Cardiac fibroblast (primary cell): ENCODE measurements at places on chromosomes 7 and 10.
A peak's percentile ranks its signal among the peaks of the same experiment; 100 is the strongest.

- DNase-seq: no peak
These were observed 102.5 kb upstream of the CELF2 start for GRCh38 chr10:10915215-10915614.

- DNase-seq: no peak
These were observed 113.7 kb downstream of the EGFR start for GRCh38 chr7:55132550-55132889.

- DNase-seq: peak; percentile 85
These were observed 23.2 kb upstream of the ZNF32 start for GRCh38 chr10:43671659-43672531.

- DNase-seq: no peak
These were observed 571.0 kb downstream of the SH2D4B start for GRCh38 chr10:81108516-81109199.

GRCh38 chr10:47078393-47079203 is 167.4 kb downstream of the PTPN20 start:
- no peak for DNase-seq

- peak; percentile 89 for DNase-seq
These were observed 145.7 kb upstream of the RHEB start for GRCh38 chr7:151665368-151665767.

DNA sequence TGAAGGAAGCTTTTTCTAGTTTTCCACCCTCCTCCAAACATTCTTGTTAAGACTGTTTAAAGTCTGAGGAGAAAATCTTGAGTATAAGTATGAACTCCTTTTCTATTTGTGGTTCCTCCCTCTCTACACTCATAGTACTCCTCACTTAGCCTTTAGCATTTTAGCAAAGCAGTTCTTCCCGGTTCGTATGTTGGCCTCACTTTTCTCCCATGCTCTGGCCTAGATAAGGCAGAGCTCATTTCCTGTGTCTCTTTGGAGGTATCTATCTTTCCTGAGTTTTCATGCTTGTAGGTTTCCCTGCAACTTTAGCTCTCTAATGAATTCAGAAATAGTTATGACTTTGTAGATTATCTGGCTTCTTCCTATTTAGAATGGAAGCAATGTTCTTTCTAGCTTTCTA is 5.9 kb upstream of the OR2F1 start:
- no peak for DNase-seq

DNA sequence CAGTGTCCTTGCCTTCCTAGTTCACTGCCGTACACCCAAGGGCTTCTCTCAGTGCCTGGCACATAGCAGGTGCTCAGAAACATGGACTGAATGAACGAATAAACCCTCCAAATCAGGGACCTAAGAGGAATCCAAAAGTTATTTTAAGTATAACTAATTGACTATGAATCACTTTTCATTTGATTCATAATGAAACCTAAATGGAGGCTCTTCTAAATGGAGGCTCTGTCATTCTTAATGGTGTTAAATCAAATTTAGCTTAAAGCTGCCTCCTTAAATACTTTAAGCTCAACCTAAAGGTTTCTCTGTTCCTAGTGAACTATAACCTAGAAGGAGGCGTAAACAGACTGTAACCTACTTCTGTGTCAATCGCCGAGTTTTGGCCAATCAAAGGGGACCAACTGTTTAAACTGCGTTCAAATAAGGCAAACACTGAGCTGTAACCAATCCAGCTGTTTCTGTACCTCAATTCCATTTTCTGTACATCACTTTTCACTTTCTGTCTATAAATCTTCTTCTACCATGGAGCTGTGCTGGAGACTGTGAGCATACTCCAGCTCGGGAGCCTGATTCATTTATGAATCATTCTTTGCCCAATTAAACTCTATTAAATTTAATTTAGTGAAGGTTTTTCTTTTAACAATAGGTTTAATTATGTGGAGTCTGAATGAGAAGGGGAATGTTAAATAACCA is 11.0 kb downstream of the PYROXD2 start:
- DNase-seq: no peak

- no peak for DNase-seq
These were observed 139.1 kb upstream of the CSTF2T start for GRCh38 chr10:51838471-51838870.

DNA sequence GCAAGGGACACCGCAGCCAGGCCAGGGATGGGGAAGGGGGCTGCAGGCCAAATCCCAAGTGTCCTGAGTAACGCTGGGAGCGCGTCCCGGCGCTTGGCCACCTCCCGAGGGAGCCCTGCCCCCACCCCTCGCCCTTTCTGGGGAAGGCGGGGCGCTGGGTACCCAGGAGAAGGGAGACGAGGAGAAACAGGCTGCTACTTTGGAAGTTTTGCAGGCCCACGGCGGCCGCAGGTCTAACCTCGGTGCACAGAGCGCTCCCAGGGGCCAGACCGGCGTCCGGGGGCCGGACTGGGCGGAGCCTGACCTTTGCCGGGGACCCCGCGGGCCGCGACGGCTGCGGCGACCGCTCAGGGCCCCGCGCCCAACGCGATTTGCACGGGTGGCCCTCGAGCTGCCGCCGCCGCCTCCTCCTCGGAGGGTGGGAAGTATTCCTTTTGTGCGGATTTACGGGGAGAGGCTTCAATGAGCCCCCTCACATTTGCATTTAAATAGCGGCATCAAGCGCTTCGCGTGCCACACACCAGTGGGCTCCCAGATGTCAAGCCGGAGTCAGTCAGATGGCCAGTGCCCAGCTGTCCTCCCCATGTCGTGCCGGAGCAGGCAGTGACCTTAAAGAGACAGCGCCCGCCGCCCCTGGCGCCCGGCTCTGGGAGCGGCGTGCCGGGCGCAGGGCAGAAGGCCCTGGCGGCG is 3.0 kb upstream of the EBF3 start:
- DNase-seq: no peak

DNA sequence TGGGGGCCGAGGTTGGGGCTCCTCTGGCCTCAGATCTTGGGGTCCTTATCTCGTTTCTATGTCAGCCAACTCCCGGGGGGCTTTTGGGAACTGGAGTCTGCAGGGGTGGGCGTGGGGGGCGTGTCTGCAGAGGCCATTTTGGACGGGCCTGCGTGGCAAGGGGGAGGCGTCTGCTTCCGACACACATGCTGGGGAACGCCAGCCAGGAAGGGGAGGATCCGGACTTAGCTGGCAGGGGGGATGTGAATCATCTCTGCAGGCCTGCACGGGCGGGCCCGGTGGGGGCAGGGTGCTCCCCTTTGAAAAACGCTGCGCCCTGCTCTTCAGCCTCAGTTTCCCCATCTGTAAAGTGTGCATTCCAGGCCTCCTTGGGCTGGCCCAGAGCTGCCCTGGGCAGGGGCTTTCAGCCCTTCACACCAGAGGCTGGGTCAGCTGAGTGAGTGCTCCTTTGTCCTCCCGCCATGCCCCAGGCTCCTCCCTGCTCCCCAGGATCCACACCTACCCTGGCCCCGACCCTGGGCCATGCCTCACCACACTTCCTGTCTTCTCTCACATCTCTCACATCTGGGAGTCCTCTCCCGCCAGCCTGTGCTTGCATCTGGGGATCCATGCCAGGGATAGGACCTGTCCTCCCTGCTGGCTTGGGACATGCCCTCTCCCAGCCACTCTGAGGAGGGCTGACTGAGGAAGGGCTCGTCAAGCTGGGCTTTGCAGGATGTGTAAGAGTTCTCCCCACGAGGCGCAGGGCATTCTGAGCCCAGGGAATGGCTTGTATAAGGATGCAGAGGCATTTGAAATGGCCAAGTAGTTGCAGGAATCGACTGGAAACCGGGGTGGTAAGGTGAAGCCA is 172.6 kb upstream of the TNRC18 start:
- DNase-seq: peak; percentile 94

DNA sequence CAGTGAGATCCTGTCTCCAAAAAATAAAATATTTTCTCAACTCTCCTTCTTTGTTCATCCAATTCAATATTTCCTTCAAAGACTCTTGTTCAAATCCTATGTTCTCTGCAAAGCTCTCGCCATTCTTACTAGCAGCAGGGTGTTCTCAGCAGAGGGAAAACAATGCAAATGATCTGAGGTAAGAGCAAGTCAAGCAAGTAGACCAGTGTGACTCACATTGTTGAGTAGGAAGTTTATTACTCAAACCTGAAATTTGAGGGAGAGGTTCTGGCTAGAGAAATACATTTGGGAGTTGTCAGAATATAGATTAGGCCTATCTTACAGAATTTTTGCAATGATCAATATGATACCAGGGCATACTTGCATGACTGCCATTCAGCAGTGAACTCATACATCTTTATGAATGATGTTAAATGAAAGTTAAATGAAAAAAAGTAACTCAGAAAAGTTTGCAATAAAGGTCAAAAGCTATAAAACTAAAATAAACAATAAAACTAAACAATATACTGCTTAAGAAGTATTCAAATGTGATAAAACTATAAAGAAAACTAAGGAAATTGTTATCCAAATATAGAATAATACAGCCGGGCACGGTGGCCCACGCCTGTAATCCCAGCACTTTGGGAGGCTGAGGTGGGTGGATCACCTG is 5.8 kb downstream of the IDE start:
- DNase-seq: peak; percentile 75

DNA sequence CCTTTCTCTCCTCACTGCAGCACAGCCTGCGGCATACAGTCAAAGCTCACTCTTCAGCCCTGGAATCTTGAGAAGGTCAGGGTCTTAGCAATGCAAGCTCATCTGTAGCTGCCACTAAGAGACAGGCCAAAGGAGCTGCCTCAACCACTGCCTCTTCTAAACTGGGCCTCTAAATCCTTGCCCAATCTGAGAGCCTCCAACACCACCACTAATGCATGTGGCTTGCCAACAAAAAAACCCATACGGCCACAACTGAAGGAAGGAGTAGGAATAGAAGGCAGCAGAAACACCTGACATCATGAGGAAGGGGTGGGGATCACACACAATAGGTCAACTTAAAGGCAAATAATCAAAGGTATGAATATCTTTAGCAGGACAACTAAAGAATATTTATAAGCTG is 183.8 kb downstream of the SRPK2 start:
- no peak for DNase-seq

DNA sequence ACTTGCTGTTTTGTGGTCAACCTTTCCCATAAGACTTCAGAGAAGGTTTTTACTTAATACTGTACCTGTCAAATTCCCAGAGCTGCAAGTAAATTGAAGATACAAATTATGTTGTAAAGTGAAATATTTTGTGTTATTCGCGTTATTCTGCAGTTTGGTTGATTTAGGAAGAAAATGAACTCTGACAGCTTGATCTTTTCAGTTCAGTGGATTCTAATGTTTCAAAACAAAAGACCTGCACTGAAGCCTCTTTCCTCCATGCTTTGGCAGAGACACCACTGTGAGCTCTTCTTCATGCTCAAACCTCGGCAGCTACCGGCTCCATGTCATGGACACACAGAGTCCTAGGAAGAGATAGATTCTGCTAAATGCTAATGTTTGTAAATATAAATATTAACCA is 75.7 kb upstream of the INSYN2A start:
- no peak for DNase-seq

GRCh38 chr10:27644307-27644939 is 101.2 kb downstream of the MKX start:
- peak; percentile 5 for DNase-seq

DNA sequence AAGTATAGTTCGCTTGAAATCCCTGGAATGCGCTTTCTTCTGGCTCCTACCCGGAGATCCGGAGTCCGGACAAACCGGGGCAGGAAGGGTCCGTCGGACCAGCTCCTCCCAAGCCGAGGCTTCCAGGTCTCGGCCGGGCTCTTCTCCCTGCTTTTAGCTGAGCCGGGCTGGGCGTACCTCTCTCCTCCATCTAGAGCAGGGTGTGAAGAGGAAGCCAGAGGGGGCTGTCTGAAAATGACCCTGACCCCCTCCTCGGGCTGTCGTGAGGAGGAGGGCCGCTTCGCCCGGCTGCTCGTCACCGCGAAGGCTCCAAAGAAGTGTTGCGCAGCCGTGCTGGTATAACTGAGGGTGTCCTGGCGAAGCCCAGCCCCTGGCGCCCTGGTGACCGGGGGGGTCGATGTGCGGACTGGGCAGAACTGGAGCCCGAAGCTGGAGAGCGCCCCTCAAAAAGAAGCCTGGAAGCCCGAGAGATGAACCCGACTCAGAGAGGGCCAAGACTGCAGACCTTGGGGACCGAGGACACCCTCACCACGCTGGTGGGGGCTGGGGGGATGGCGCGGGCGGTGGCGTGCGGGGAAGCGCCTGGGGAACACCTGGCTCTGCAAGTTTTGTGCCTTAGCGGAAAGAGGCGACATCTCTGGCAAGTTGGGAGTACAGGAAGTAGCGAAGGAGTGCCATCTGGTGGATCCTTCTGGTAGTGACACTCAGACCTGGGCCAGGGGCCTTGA is 5.7 kb downstream of the KAZALD1 start:
- DNase-seq: peak; percentile 85

GRCh38 chr10:44071479-44071878 is 313.4 kb downstream of the CXCL12 start:
- DNase-seq: peak; percentile 93

GRCh38 chr10:48944171-48944570 is 4.5 kb upstream of the LRRC18 start:
- DNase-seq: no peak

DNA sequence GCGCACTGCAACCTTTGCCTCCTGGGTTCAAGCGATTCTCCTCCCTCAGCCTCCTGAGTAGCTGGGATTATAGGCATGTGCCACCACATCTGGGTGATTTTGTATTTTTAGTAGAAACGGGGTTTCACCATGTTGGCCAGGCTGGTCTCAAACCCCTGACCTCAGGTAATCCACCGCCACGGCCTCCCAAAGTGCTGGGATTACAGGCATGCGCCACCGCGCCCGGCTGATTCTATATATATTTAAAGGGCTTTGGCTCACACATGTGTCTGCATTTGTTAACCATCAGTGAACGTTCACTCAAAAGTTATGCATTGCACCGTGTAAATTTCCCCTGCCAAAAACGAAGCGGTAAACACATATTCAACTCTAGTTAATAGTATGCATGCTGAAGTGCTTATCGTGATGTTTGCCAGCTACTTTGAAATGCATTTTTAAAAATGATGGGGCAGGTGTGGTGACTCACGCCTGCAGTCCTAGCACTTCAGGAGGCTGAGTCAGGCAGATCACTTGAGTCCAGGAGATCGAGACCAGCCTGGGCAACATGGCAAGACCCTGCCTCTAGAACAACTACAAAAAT is 17.7 kb upstream of the WIPI2 start:
- no peak for DNase-seq

GRCh38 chr10:62437696-62438095 is 63.5 kb downstream of the ZNF365 start:
- peak; percentile 88 for DNase-seq

- DNase-seq: no peak
These were observed 115.5 kb downstream of the BUB3 start for GRCh38 chr10:123269675-123270074.

DNA sequence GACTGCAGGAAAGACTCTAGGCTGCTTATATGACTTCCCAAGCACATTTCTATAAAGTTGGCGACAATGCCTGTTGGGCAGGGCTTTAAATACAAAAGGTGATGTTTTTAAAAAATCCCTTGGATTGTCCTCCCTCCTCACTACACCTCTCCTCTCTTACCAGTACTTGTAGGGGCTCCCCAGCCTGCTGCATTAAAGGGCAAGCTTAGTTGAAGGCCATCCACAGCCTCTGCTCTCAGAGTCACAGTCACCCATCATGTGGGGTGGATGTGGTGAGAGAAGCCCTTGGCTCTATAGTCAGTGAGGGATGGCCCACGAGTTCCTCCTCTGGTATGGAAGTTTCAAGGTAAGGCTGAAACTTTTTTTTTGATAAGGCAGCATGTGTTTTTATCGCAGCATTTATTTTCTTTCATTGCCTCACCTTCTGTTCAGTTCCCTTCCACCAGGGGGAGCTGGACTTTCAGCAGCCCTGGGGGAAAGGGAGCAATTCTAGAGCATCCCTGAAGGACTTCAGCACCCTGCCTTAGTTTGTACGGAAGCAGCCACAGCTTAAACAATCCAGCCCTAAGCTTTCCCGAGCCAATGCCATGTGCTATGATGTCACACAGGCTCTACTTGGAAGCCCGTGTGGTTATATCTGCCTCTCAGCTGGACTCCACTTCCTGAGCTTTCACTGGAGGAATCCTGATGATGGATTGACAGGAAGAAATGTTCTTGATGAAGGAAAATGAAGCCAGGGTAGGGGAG is 131.9 kb downstream of the CALCR start:
- peak; percentile 46 for DNase-seq
